CD4-positive, alpha-beta T cell treated with Interleukin-4 for 1 hour (primary cell): ENCODE measurements at places on chromosomes 7 and 10.

DNA sequence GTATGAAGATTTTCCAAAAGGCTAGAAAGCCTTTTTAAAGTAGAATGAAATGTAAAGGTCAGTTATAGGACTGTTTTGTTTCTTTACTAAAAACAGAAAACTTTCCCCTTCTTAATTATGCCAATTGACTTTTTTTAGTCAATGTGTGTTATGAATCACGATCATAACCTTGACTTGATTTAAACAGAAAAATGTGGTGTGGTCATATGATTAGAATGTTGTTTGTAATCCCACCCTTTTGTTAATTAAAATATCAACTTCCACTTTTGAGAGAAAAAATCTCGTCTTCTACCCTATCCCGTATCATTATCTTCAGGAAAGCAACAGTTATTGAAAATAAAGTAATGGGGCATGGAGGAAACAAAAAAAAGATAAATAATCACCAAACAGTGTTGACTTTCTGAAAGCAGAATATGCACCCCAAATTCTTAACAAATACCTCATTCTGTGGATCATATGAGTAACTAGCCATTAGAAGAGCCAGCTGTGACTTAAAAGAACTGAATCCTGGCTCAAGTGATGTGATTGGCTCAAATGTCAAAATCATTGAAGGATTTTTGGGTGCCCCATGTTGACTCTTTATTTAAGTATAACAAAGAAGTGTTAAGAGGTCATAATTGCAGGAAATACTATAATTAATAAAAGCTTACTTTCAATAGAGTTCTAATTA lies 32.3 kb upstream of the SLC16A12 start:
- DNase-seq, result no peak

DNA sequence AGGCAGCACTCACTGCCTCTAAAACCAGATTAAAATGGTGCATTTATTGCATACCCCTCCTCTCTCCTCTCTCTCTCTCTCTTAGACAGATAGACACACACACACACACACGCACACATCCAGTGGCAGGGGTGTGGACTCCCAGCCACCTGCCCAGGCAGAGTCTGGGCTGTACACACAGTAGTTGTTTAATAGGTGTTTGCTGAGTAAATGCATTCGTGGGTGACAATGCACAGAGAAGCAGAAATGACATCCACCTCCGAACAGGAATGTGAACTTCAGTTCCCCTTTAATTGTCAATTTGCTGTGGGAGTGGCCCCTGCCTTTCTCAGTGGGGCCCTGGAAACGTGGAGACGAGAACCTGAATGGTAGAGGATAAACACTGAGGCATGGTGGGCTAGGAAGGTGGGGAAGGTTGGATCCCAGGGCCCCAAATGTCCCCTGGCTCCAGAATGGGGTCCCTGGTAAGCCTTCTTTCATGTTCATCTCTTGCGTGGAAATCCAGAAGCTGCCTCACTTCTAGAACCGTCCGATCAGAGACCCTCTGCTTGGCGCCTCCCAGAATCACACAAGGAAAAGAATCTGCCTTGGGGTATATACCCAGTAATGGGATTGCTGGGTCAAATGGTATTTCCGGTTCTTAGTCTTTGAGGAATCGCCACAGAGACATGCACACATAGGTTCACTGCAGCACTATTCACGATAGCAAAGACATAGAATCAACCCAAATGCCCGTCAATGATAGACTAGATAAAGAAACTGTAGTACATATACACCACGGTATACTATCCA lies 58.5 kb upstream of the ECHDC3 start:
- no peak for DNase-seq

DNA sequence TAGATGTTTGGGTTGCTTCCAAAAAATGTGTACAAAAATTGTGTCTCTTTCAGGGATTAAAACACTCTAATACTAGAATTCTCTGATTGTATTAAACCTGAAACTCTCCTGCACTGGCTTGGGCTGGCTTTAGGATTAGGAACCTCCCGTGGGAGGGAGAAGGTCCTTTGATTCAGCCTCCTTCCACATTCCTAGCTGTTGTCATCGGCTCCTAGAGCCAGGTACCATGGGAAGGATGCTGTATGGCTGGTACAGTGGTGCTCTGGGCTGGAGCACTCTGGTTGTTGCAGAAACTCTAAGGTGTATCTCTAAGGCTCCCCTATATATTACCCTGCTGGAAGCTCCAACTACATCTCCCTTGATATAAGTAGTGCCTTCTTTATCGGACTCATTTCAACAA lies 245.2 kb upstream of the FOXK1 start:
- DNase-seq, result no peak

DNA sequence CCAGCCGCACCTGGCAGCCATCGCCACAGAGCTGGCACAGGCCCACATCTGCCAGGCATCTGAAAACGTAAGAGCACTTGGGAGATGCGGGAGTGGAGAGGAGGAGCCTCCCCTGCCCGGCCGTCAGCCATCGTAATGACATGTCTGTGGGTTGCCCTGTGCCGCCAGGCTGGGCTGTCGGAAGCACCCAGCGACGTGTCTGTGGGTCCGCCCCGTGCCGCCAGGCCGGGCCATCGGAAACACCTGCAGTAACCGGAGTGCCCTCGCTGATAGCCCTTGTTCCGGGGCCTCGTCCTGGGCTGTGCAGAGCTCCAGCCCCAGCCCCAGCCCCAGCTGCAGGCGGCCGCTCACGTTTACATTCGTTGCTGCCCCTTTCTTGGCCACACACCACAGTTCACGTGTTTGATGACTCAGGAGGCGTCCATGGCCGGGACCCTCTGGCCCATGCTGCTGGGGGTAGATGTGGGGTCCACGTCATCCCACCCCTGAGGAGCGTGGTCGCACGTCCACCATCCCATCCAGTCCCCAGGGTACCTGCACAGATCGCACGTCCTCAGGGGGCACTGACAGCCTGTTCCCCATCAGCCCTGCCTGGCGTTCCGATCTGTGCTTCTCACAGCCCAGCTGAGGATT lies 30.0 kb upstream of the PRKAR1B start:
- no peak for DNase-seq

DNA sequence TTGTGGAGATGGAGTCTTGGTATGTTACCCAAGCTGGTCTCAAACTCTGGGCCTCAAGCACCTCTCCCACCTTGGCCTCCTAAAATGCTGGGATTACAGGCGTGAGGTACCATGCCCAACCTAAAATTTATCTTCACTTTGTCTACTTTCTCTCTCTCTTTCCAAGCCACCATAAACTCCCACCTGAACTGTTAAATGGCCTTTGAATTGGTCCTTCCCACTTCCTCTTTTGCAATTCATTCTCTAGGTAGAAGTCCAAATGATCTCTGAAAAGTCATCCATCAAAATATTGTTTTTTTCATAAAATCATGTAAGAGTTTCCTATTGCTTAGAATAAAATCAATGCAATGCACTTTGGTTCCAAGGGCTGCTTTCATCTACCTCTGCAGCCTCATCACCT lies 90.1 kb upstream of the CELF2 start:
- no peak for DNase-seq

DNA sequence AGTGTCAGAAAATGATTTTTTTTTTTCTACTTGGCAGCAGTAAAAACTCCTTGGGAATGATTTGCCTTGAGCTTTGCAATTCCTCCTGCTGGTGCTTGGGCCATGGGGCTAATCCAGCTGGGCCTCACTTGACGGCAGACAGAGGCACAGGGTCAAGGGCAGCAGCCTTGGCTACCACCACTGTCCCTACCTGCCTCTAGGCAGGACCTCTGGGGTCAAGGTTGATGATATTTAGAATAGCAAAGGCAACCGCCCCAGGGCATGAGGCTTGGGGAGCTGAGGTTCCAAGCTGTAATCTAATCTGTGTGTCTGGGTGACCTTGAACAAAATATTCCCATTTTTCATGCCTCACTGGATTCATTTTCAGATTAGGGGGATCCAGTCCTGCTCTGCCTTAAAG lies 327.4 kb downstream of the PLXNA4 start:
- DNase-seq, result no peak

DNA sequence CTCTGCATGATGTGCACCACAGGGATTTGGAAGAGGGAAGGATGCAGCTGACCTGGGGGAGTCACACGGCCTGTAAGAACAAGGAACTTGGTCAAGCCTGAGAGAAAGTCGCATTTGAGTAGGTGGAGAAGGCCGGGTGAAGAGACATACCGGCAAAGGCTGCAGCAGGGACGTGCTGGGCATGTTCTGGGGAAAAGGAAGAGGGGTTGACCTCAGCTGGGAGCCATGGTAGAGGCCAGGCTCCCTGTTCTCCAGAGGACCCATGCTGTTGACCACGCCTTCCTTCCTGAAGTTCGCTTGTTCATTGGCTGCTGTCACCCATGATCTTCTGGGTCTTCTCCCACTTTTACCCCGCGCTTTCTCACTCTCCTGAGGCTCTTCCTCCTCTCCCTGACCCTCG lies 84.5 kb downstream of the HTR5A start:
- no peak for DNase-seq

DNA sequence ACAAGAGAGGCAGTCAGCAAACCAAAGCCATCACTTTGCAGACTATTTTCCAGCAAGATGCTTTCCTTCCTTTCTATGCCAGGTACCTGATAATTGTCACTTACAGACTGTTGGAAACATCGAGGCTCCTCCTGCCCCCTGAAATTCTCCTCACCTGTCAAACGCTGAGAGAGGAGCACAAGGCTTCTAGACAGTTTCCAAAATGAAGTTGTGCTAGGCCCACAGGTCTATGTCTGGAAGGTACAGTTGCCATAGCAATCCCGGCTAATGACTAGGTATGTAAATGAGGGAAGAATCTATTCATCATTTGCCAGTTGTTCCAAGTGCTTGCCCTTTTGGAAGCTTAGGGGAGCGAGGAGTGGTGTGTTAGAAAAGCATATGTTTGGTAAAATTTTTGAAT lies 334.4 kb downstream of the CALN1 start:
- DNase-seq, result no peak

- no peak for DNase-seq
These were observed 118.7 kb downstream of the MAD1L1 start for GRCh38 chr7:2114052-2114451.

DNA sequence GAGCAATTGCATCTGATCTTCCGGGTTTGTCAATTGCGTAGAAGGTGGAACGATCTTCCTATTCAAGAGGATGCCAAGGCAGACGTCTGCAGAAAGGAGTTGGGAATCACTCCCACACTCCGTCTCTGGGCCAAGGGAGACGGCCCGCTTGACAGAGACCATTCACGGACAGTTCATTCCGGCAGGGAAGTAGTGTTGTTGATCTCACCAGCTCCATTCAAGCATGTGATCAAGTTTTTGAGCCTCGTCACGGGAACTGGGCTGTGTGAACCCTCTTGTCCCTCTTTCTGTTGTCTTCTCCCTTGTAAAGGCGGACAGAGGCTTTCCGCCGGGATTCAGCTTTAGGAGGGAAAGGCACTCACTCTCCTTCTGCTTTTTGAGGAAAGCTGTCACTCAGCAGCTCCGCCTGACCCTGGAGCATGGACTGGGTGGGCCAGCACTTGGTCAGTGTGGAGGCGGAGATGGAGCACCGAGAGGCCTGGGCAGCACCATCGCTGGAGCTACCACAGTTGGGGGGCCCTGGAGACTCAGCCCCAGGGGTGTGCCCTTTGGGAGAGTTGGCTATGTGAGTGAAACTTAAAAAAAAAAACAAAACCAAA lies 44.9 kb downstream of the SPDYE5 start:
- no peak for DNase-seq

DNA sequence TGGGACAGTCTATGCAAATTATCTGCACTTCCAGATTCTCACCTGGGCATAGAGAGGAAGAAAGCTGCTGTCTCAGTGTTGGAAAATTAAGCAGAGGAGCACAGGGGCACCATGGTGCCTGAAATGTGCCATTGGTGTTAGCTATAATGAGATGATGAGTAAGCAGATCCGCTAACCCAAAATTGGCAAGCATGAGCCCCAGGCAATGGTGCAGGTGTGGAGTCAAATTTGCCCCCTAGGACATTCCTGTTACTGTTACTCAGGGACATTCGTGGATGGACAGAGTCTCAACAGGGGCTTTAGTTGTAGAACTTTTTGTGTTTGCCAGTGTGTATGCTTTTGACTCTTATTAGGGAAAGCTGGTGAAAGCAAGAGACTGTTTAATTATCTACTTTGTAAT lies 385.2 kb upstream of the KLF6 start:
- DNase-seq, result no peak

- DNase-seq, result no peak
These were observed 126.9 kb downstream of the CNNM2 start for GRCh38 chr10:103044942-103045489.

DNA sequence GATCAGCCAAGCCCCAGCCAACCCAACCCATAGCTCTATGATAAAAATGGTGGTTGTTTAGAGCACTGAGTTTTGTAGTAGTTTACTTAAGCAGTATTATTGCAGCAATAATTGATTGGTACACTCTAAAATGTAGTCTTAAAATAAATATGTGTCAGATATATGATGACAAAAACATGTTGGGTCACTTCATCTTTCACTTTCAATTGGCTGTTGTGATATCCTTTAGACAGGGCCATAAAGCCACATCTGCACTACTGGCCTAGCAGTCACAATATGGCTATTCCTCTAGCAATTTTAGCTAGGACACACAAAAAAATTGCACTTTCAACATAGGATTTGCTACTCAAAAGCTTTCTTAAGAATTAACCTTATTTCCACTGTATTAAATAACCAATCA lies 5.9 kb upstream of the CAV1 start:
- no peak for DNase-seq

DNA sequence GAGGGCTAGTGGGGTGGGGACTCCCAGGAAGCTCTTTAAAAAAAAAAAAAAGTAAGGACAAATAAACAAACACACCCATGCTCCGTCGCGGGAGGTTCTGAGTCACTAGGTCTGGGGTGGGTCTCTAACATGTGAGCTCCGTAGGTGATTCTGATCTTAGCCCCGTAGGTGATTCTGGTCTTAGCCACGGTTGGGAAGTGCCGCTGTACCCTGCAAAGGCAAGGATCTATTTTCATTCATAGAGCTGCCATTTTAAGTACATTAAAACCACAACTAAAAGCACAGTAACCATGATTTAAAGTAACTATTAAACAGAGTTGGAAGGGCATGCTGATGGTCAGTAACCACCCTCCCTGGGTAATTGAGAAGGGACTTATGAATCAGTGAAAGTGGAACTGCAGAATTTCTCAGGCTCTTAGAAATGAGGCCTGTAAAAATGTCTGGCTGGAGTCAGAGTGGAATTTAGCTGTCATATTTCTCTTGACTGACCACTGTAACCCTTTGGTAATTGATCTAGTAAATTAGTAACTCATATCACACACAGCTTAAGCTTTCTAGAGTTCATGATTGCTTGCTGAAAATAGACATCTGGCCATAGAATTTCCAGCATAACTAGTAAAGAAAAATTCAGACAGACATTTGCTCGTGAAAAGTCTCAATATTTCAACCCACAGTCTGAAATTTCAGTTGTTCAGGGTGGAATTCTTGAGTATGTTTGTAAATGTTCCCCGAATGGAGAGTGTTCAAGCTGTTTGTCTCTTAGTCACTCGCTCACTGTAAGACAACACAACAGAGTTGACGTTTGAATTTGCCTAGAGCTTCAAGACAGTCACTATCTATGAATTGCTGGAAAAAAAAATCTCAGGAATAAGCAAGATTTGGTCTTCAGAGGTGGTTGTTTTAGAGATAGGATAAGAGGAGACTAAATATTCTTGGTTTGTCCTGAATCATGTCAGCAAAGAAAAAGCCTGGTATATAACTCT lies 34.2 kb upstream of the TCF7L2 start:
- no peak for DNase-seq

DNA sequence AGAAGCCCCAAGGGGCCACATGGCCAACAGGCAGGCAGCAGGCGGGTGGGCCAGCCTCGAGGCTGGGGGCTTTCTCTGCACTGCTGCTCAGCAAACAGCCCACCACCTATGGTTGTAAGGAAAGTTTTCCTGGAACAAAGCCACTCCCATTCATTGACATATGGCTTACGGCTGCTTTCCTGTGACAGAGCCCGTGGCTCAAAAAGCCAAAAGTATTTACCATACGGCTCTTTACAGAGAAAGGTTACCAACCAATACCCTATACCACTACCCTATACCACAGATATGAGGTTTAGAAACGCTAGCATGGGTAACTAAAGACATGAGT lies 152.7 kb downstream of the MAD1L1 start:
- DNase-seq, result no peak
